ENCODE measurements at places on chromosomes 7 and 10.

- no peak for DNase-seq
Measured at GRCh38 chr10:97812696-97813095, 36.9 kb upstream of the GOLGA7B start.

GRCh38 chr10:21519397-21519933 lies 6.0 kb downstream of the SKIDA1 start:
- no peak for DNase-seq

GRCh38 chr10:94069884-94070283 lies 76.2 kb downstream of the PLCE1 start:
- no peak for DNase-seq

- DNase-seq = no peak
Measured at GRCh38 chr10:109698882-109699664, 224.2 kb downstream of the XPNPEP1 start.

GRCh38 chr10:12661671-12662070 lies 312.3 kb downstream of the CAMK1D start:
- no peak for DNase-seq

- peak; percentile 68 for DNase-seq
Measured at GRCh38 chr10:6068422-6068821, 6.3 kb upstream of the IL2RA start.

DNA sequence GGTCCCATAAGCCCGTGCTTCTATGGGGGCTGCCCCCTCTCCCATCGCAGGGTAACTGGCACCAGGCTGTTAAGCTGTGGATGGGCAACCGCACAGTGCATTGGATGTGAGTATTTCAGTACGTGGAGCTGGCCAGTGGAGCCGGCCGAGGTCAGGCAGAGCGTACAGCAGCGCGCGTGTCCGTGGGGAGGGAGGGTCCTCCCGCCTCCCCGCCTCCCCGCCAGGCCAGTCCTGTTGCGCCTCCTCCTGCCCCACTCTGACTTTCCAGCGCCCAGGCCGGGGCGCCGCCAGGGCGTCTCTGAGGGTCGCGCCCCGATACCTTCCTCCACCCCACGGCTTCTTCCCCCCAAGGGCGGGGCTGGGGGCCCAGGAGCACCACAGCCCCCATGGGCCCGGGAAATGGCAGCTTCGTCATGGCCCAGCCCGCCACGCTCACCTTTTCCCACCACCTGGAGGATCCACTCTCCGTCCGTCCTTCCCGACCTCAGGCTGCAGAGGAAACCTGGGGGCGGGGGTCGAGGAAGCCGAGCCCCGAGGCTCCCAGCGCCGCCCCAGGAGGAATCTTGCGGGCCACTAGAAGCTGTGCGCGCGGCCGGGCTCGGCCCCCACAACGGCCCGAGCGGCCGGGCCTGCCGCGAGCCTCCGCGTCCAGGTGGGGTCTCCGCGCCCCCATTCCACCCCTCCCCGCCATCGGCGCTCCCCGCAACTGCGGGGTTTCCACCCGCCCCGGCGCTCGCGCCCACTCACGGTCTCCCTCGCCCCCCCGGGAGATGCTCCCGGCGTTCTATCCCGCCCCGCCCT lies 831 bp upstream of the PFKP start:
- no peak for DNase-seq

DNA sequence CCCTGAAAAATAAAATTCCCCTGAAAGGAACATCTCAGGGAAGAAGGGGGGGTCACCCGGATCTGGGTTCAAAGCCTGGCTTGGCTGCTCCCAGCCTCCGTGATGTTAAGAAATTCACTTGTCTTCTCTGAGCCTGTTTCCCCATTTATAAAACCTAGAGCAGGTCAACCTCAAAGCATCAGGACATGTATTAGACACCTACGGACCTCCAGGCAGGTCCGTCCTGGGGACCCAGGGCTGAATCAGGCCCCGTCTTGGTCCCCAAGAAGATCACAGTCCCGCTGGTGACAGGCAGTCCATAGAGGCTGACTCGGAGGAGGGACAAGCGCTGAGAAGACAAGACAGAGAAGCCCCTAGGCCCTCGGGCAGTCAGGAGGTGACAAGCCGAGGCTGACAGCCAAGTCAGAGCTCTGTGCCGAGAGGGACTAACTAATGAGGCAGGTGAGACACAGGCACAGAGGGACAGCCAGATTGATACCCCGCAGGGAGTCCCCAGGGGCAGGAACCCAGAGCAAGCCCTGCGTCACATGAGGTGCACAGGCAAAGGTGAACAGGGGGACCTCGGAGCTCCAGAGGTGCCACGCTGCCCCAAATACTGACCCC lies 2.9 kb downstream of the MYL10 start:
- no peak for DNase-seq

Measured in CD8-positive, alpha-beta memory T cell (primary cell).